ENCODE measurements at places on chromosomes 13 and 19.

DNA sequence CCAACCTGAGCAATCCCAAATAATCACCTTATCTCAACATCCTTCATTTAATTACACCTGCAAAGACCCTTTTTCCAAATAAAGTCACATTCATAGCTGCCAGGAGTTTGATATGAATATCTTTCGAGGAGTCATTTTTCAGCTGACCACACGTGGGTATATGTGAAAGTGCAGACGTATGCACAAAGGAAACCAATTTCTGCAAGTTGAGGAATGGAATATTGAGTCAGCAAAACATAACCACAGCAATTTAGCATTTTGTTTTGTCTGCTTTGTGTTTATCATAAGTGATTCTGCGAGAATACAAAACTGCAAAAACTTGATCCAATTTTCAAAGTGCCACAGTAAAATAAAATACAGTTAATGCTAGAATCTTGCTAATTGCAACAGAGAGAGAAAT, 295.9 kb downstream of the SUCLA2 start:
- DNase-seq: no peak

- DNase-seq: no peak
Observed at GRCh38 chr19:27966390-27966816, 1246.5 kb downstream of the UQCRFS1 start.

- no peak for DNase-seq
Observed at GRCh38 chr19:6668691-6669090, 1.3 kb downstream of the TNFSF14 start.

GRCh38 chr13:48369988-48370387, 42.9 kb downstream of the LPAR6 start:
- no peak for DNase-seq
